ENCODE measurements at places on chromosomes 13 and 19.

DNA sequence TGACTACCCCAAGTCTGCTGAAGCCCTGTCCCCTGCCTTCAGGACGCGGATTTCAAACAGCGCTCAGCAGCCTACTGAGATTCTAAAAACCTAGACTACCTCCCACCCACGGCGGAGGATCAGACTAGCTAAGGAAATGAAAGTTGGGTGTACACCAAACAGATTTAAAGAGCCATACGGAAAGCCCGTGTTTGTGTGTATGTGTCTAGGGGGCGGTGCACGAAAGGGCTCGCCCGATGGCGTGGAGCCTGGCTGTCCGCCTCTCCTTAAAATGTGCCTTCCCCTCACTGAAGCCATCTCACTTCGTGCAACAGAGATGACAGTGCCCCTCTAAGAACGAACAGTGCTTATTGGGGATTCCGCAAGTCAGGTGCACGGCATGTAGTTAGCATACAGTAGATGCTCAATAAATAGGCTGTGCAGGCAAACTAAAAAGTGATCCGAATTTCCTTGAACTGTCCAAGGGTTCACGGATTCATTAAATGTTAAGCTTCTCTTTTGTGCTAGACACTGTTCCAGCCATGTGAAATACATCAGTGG, 639 bp downstream of the LENG1 start:
- DNase-seq, result no peak

GRCh38 chr19:35856546-35857149, at the start of gene KIRREL2:
Gene KIRREL2 (plus strand): TSS chr19:35856911. CDS start chr19:35857120, 209 bp downstream.
- no peak for DNase-seq

DNA sequence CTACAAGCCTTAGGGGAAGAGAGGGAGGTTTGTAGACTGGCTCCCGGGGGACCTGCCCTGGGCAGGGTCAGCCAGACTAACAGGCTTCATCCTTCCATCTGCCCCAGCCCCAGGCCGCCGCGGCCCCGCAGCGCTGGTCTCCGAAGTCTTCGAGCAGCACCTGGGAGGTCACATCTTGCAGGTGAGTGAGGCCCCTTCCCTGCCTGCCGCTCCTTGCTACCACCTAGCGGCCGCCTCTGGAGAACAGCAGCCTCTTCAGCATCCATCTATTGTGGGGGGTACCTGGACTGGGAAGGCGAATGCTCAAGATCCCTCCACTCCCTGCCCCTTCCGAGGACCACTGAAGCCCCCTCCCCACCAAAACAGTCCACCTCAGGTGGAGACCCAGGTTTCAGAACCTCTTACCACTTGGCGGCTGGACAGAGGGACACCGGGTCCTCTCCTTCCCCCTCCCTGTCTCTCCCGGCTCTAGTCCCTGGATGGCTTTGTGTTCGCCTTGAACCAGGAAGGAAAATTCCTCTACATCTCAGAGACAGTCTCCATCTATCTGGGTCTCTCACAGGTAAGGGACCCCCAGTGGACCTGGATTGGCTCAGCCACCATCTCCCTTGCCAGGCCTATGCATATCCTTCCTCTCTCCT, 12.7 kb downstream of the NPAS1 start:
- DNase-seq, result peak; percentile 47

DNA sequence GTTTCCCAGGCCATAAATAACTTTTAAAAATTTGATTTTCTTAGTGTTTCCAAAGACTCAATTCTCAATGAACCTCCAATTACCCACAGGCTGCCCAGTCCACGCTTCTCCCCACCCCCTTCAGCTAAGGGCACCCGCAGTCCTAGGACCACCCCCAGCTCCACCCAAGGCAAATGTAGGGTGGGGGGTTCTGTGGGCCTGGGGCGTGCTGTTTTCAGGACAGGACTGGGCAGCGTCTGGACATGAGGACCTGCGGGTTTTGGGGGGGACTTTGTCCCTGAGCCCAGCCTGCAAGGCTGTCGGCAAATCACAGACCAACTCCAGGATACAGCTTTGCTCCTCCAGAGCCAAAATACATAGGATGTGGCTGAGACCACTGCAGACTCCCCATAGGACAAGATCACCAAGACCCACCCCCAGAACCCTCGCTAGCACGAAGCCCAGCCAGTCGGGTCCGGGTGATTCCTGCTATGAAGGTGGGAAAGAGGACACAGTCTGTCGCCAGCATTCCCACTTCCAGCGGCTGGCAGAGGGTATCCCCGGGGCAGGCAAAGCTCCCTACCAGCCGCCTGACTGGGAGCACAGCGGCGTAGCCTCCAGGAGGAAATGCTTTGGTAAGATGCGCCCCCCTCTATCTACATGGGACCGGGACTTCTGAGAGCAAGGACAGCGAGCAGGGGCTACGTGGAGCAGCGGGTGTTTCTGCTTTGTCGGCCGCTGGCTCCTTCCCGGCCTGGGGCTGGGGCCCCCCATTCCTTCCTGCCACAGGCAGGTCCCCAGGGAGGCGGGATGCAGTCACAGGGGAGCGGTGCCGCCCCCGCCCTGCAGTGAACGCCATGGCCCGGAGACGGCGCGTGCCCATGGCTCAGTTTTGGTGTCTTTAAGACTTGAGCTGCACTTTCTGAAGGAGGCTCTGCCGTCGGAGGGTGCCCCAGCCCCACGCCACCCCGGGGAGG, 1.6 kb upstream of the TIMM13 start:
- DNase-seq, result no peak

DNA sequence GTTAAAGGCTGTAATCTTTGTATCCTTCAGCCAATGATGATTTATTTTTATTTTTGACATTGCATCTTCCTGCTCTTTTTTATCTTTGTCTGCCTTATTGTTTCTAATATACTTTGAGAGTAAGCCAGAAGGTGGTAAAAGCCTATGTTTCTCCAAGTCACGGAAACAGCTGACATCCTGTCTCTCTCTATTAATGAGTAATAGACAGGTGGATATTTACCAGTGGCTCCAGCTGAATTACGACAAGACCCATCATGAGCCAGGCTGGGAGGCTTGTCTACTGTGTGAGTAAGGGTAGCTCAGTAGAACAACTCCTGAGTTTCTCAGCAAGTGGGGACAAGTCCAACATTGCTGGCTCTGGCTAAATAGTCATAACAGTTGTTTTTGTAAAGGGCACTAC, 166.6 kb downstream of the NDFIP2 start:
- no peak for DNase-seq

GRCh38 chr13:85261757-85262346, 537.4 kb downstream of the SLITRK6 start:
- no peak for DNase-seq

All from activated CD4-positive, alpha-beta T cell treated with anti-CD3 and anti-CD28 coated beads for 24 hours (primary cell).